ENCODE measurements at places on chromosomes 12 and 14.

- no peak overlapping the region for H3K27ac ChIP-seq
- H3K4me3 ChIP-seq: no peak overlapping the region
- peaks cover 29% of the 10 kb centered on the region for H3K36me3 ChIP-seq
- DNase-seq: no peak
- peaks cover 53% of the 10 kb centered on the region for H3K4me1 ChIP-seq
- H3K27me3 ChIP-seq: no peaks in the 10 kb centered on the region
Observed at GRCh38 chr12:131903270-131904255, 9.1 kb downstream of the ULK1 start.

DNA sequence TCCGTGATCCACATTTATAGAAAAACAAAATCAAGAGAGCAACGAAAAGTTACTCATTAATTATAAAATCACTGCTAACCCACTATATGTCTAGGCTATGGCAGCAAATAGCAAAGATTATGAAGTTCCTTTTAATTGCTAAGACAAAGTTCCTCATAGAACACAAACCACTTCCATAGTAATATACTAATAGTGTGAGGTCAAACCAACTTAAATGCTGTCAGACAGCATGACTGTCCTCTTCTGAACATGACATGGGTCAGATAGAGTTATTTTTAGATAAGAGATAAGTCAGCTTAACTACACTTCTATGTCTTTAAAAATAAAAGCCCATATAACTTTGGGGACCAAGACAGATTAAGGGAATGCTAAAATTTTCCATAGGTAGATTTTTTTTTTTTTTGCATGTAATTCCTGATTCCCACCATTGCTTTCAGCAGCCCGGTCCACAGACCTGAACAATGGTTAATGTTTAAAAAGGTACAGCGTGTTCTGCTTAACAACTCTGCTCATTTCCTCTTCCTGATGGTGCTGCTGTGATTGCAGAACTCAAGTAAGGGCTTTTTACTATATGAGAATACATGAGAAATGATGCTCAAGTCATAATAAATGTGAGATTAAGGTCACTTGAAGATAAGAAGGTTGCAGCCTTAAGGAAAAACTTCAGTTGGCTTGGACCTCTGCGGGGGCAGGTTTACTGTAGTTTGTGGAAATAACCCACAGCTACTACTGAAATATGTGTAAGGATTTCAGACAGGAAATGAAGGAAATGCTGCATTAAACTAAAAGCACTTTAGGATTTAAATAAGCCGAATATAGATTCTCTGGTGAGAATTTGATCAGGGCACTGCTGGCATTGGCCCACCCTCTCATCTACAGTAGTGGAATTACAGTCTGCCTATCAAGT, 37.7 kb upstream of the DUSP6 start:
- H3K4me3 ChIP-seq: no peak overlapping the region
- H3K4me1 ChIP-seq: peaks cover 21% of the 10 kb centered on the region
- peak overlapping the region; percentile 64 for H3K27ac ChIP-seq
- no peak for DNase-seq

DNA sequence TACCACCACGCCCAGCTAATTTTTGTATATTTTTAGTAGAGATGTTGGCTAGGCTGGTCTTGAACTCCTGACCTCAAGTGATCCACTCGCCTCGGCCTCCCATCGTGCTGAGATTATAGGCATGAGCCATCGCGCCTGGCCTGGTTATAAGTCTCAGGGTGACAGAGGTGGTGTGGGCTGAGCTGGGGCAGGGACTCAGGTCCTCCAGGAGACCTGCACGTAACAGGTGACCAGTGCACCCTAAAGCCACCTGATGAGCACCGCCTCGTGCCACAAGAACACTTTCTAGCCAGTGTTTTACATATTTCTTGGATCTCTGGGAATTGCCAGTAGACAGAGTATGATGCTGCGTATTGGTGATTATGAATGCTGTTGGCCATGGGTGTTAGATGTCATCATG, 136.5 kb upstream of the CPM start:
- H3K4me1 ChIP-seq: peaks cover 21% of the 10 kb centered on the region
- H3K27ac ChIP-seq: no peak overlapping the region
- no peaks in the 10 kb centered on the region for H3K27me3 ChIP-seq

GRCh38 chr12:50070314-50071060, 13.1 kb downstream of the ASIC1 start:
- H3K4me3 ChIP-seq: no peak overlapping the region
- no peaks in the 10 kb centered on the region for H3K27me3 ChIP-seq
- peak; percentile 91 for DNase-seq
- no peak overlapping the region for H3K27ac ChIP-seq
- no peaks in the 10 kb centered on the region for H3K36me3 ChIP-seq
- H3K4me1 ChIP-seq: peaks cover 14% of the 10 kb centered on the region

GRCh38 chr12:113697651-113698509, 226.2 kb upstream of the LHX5 start:
- H3K27ac ChIP-seq: no peak overlapping the region
- no peaks in the 10 kb centered on the region for H3K36me3 ChIP-seq
- H3K27me3 ChIP-seq: peaks cover 63% of the 10 kb centered on the region
- no peak overlapping the region for H3K4me3 ChIP-seq
- H3K4me1 ChIP-seq: no peaks in the 10 kb centered on the region

GRCh38 chr14:57822081-57822480, 43.8 kb downstream of the SLC35F4 start:
- no peaks in the 10 kb centered on the region for H3K27me3 ChIP-seq
- H3K27ac ChIP-seq: no peak overlapping the region
- H3K36me3 ChIP-seq: no peaks in the 10 kb centered on the region
- DNase-seq: no peak
- no peak overlapping the region for H3K4me3 ChIP-seq

GRCh38 chr12:105459760-105460330, 129.4 kb downstream of the C12orf75 start:
- no peak overlapping the region for H3K4me3 ChIP-seq
- no peaks in the 10 kb centered on the region for H3K36me3 ChIP-seq
- no peak for DNase-seq
- no peaks in the 10 kb centered on the region for H3K4me1 ChIP-seq

- H3K27ac ChIP-seq: no peak overlapping the region
- DNase-seq: no peak
- H3K27me3 ChIP-seq: no peaks in the 10 kb centered on the region
- H3K4me1 ChIP-seq: peaks cover 3% of the 10 kb centered on the region
- no peaks in the 10 kb centered on the region for H3K36me3 ChIP-seq
Observed at GRCh38 chr12:67920413-67920812, 68.8 kb upstream of the IFNG-AS1 start.
